ENCODE measurements at places on chromosomes 16 and 17. TPM values are rescaled to one million over a fixed set of nuclear protein-coding genes. Genes with fewer than 3 reads are reported as not detected.
A peak's percentile ranks its signal among the peaks of the same experiment; 100 is the strongest.

DNAI2 gene
- not detected for total RNA-seq

ABCC11 gene
- total RNA-seq, result 0.11 TPM

GABARAP gene
- total RNA-seq, result 246 TPM

CDC27 gene
- total RNA-seq, result 110 TPM

PITPNM3 gene
- total RNA-seq, result 2.3 TPM

CCL1 gene
- total RNA-seq, result not detected

DNA sequence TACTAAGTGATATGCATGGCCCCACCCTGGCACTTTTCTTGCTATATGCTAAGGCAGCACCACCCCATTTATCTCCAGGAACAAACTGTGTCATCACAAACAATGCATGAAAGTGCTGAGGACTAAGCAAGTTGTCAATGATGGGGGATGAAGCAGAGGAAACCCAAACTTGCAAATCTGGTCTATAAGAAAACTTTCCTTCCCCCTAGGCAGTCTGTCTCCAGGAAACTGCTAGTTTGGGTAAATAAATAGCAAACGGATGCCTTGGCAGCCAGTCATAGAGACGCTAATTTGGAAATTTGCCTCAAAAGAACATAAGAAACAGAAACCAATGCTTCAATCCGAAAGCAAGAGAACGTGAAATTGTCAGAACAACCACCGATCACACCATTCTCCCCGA is 5.6 kb upstream of the HSBP1 start:
- peak; percentile 61 for DNase-seq

DNA sequence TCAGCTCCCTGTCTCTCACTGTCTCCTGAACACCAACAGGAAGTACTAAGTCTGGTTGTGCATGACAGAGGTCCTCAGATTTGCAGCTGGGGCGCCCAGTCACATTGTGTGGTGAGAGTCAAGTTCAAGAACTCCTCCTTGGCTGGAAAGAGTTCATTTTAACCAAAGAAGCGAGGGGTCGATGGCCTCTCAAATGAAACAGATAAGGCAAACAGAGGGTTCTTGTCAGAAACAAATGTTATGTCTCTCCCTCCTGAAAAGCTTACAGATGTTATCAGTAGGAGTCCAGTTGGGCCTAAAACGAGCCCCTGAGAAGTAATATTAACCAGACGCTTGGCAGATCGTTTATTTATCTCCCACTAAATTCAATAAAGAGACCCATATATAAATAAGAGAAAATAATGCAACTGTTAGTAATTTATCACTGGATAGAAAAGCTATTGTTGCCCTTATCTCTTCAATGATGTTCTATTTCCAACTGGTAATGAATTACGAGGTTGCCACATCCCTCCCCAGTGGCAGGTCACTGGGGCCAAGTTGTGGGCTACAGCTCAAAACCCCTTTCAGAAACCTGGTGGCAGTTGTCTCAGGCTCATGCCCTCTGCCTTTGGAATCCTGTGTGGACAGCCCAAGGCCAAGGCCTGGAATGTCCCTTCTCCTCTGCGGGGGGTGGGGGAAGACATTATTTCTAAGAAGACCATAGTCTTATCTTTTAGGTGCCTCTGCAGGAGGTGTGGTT is 307.5 kb upstream of the DYNLRB2 start:
- DNase-seq, result peak; percentile 35

DNA sequence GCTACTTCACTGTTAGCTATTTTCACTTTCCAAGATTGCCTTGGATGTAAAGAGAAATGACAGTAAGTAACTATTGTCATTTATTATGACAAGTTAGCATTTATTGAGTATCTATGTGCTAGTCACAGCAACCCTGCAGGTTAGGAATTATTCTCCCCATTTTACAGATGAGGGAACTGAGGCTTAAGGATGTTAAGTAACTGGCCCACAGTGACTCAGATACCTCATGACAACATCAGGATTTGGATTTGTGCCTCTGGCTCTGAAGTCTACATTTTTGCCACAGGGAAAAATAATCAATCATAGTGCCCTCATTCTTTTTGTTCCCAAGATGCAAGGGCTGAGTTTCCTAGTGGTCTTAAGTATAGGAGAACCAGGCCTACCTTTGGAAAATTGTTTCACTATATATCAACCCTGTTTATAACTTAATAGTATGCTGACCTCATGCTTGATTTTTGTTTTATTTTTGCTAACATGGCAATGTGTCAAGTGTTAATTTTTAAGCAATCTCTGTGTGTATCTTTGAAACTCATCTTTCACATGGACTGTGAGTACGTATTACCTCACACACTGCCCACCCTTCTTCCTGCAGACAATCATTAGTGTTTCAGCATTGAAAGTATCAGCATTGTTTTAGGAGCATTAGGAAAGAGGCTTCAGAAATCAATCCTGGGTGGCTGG is 105.0 kb downstream of the TANGO6 start:
- DNase-seq, result no peak

DNA sequence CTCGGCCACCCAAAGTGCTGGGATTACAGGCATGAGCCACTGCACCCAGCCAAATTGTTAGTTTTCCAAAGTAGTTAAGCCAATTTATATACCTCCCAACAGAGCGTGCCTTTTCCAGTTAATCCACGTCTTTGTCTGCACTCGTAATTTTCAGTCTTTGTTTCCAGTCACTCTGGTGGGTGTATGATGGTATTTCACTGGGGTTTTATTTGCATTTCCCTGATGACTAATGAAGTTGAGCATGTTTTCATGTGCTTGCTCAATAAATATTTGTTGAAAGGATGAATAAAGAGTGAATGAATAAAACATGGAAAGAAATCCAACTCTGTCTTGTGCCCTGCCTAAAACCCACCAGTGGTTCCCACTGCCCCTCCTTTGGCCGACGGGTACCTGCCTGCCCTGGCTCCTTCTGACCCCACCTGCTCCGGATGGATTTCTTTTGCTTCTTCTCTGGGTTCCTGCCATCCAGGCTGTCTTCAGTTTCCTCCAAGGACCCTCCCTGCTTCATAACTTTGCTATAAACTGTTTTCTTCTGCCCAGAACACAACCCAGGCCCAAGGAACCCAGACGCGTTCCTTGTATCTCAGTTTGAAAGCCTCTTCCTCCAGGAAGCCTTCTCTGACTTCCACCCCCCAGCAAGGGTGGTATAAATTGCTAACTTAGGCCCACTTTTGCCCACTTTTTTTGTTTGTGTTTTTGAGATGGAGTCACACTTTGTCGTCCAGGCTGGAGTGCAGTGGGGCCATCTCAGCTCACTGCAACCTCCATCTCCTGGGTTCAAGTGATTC is 3.0 kb upstream of the ABCC1 start:
- DNase-seq, result no peak

- no peak for DNase-seq
Measured at GRCh38 chr16:85306071-85306792, 194.0 kb upstream of the CIBAR2 start.

Measured in urinary bladder (tissue), 4 donors.